ENCODE measurements at places on chromosomes 11 and 22. TPM values are rescaled to one million over a fixed set of nuclear protein-coding genes. Genes with fewer than 3 reads are reported as not detected.

DNA sequence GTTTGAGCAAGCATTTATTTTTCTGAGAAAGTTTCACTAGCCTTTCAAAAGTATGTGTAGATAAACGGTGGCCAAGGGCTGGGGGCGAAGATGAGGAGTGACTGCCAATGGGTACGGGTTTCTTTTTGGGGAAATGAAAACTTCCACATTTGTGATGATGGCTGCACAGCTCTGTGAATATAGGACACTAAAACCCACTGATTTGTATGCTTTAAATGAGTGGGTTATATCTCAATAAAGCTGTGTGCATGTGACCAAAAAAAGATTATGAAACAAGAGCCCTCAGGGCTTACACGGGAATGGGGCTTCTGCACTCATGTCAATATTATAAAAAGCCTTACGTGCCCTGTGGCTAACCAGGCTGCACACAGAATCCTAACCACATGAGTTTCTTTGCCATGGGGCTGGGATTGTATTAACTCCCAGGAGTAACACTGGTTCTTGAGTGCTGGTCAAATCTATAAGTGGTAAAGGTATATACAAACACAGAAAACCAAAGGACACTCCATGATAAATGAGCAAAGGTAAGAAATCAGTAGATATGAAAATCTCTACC lies 31.3 kb downstream of the ABCC8 start:
- no peak overlapping the region for H3K27ac ChIP-seq
- H3K4me1 ChIP-seq = no peaks in the 10 kb centered on the region
- H3K27me3 ChIP-seq = peaks cover 48% of the 10 kb centered on the region
- no peak for DNase-seq

DNA sequence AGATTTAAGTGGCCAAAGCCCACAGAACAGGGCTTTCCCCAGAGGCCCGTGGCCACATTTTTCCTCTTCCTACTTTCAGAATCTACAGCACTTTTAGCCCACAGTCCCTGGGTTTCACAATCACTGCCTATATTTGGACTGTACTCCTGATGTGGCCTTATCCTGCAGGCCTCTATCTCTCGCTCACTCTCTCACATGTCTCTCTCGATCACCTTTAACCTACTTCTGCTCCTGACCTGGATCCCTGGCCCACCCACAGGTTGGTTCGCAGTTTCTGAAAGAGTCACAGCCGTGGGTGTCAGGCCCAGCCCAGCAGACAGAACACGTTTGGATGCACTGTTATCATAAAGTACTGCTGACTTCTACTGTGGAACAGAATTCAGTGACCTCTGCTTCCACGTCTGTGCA lies 55.5 kb downstream of the LARGE1 start:
- H3K4me3 ChIP-seq = no peak overlapping the region
- no peak for DNase-seq
- peaks cover 3% of the 10 kb centered on the region for H3K4me1 ChIP-seq
- no peaks in the 10 kb centered on the region for H3K27me3 ChIP-seq
- no peaks in the 10 kb centered on the region for H3K36me3 ChIP-seq

- H3K36me3 ChIP-seq = peaks cover 20% of the 10 kb centered on the region
- H3K27me3 ChIP-seq = no peaks in the 10 kb centered on the region
- DNase-seq = no peak
- H3K4me1 ChIP-seq = no peaks in the 10 kb centered on the region
These were observed 8.7 kb downstream of the DRAP1 start for GRCh38 chr11:65927904-65928397.

DNA sequence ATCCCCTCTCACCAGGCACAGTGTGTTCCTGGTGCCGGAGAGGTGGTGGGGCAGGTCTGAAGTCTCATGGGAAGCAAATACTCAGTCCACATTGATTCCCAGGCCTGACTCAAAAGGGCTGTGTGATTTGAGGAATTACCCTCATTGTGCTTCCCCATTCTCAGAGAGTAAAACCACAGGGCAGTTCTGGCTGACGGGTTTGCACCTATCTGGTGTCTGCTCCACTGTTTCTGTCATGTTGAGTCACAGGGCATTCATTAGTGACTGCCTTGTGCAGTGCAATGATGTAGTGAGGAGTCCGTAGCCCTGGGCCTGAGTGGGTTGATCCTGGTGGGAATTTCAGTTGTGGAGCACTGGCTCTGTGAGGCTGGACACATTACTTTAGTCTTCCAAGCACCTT lies 85.2 kb upstream of the ARHGAP20 start:
- H3K4me1 ChIP-seq = no peaks in the 10 kb centered on the region
- no peak for DNase-seq
- H3K36me3 ChIP-seq = no peaks in the 10 kb centered on the region
- H3K27me3 ChIP-seq = no peaks in the 10 kb centered on the region
- H3K27ac ChIP-seq = no peak overlapping the region

GRCh38 chr22:31630331-31631329 lies 31.4 kb downstream of the PISD start:
- H3K27ac ChIP-seq = peak overlapping the region; percentile 83
- peaks cover 35% of the 10 kb centered on the region for H3K4me1 ChIP-seq
- no peaks in the 10 kb centered on the region for H3K27me3 ChIP-seq

DNA sequence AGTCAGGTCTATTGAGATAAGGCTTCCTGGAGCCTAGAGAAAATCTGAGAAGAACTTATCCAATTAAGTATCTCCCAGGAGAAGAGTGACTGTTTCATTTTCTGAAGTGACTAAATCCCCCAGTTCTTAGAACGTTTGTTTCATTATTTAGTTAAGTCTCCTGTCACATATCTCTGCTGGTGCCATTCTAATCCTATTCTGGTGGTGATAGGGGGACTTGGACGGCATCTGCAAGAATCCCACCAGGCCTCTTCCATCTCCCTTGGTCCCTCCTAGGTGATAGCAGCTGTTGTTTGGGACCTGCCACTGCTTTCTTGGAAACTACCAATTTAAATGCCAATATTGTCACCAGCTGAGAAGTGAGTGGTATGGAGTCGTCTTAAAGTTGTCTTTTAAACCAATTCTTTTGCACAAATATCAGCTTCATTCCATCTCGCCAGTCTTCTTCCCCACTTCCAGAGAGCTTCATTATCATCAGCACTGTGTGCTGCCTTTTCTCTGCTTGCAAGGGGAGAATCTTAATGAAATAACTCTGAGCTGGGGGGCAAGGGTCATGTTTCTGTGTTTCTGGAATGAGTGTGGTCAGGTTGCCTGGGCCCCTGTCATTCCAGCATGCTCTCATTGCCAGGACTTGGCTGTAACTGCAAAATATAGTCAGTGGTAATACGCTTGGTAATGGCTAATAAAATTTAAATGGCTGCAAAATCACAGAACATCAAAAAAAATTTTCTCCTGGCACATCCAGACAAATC lies 104.8 kb downstream of the LDLRAD3 start:
- no peak for DNase-seq
- no peaks in the 10 kb centered on the region for H3K4me1 ChIP-seq
- H3K27ac ChIP-seq = no peak overlapping the region
- no peak overlapping the region for H3K4me3 ChIP-seq
- H3K36me3 ChIP-seq = no peaks in the 10 kb centered on the region
- no peaks in the 10 kb centered on the region for H3K27me3 ChIP-seq

DNA sequence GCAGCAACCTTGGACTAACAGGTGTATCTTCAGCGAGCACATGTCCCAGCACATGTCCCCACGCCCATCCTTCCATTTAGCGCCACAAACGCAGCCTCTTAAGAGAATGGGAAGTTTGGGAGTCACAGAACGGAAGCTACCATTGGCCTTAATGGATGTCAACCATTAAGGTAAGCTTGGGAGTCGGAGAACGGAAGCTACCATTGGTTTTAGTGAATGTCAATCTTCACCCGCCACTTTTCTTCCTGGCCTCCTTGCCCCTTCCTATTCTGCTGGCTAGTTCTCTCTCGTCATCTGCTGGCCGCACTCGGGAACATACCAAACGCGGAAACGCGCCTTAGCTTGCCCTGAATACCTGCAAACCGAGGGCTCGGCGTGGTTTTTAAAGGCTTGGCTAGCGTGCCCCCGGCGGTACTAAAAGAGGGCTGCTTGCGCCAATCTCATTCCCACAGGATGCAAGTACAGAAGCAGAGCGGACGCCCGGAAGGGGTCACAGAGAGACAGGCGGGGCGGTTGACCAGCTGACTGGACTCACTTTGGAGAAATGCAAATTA lies 24.3 kb downstream of the GLYATL1 start:
- DNase-seq = no peak
- H3K27me3 ChIP-seq = no peaks in the 10 kb centered on the region
- H3K4me3 ChIP-seq = peak overlapping the region; percentile 28
- no peak overlapping the region for H3K27ac ChIP-seq

GRCh38 chr11:132439711-132440255 lies 1069.4 kb downstream of the NTM start:
- no peaks in the 10 kb centered on the region for H3K4me1 ChIP-seq
- no peaks in the 10 kb centered on the region for H3K27me3 ChIP-seq
- H3K36me3 ChIP-seq = no peaks in the 10 kb centered on the region
- no peak overlapping the region for H3K27ac ChIP-seq

DNA sequence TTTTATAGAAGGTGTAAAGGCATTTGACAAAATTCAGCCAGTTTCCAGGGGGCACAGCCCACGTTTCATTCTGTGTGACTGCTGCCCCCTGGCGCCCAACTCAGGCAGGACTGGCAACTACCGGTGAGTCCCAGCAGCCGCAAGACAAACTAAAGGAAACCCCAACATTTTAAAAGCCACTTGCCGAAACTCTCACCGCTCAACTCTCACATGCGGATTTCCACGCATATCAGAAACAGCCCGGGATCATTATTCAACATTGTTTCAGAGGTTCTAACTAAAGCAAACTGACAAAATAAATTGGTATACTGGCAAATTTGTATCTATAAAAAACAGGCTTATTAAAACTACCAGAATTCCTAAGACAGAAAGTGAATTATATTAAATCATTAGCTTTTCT lies 48.2 kb downstream of the MORC2 start:
- no peak for DNase-seq
- H3K27ac ChIP-seq = no peak overlapping the region
- no peaks in the 10 kb centered on the region for H3K27me3 ChIP-seq
- peaks cover 16% of the 10 kb centered on the region for H3K36me3 ChIP-seq
- peaks cover 21% of the 10 kb centered on the region for H3K4me1 ChIP-seq

- H3K27ac ChIP-seq = no peak overlapping the region
- no peaks in the 10 kb centered on the region for H3K4me1 ChIP-seq
- H3K4me3 ChIP-seq = no peak overlapping the region
These were observed 802.8 kb downstream of the BRD1 start for GRCh38 chr22:49024775-49025440.

DNA sequence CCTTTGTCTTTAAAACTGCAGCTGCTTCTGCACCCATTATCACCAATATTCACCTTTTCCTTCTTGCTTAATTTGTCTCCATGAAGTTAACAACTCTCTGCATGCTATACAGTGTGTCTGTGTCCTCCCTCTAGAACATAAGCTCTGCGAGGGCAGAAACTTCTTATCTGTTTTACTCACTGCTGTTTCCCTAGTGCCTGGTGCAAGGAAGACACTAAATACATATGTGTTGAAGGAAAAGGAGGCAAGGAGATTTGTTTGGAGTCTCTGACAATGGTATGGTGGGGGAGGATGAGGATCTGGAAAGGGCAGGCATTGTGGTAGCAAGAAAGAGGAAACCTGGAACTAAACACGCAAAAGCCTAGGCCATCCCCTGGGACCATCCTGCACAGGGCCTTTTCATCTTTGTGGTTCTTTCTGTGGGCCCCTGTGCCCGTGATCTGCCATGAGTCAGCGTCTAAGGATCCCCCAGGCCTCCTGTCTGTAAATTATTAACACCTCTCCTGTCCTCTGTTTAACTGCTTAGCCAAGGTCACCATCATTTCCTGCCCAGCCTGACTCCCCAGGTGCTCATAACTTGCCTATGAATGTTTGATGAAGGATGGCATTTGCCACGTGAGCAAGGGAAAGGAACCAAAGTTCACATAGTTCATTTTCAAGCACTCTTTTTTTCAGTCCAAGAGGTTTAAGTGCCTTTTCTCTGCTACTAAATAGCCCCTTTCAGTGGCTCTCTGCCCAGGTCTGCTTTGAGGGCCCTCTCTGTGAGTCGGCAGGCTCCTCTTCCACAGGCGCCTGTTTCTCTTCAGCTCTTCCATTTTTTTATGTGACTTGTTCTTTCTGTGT lies 131.1 kb downstream of the RASSF10 start:
- no peak overlapping the region for H3K27ac ChIP-seq
- no peaks in the 10 kb centered on the region for H3K4me1 ChIP-seq
- no peak overlapping the region for H3K4me3 ChIP-seq
- H3K27me3 ChIP-seq = no peaks in the 10 kb centered on the region
- DNase-seq = no peak
- H3K36me3 ChIP-seq = no peaks in the 10 kb centered on the region

- DNase-seq = no peak
- no peaks in the 10 kb centered on the region for H3K27me3 ChIP-seq
- H3K36me3 ChIP-seq = peaks cover 61% of the 10 kb centered on the region
- no peak overlapping the region for H3K27ac ChIP-seq
These were observed 9.5 kb downstream of the PCNX3 start for GRCh38 chr11:65624931-65625627.

GRCh38 chr11:554428-555226 lies 5.9 kb downstream of the LMNTD2 start:
- H3K27me3 ChIP-seq = no peaks in the 10 kb centered on the region
- no peaks in the 10 kb centered on the region for H3K36me3 ChIP-seq
- H3K4me1 ChIP-seq = peaks cover 20% of the 10 kb centered on the region
- no peak overlapping the region for H3K27ac ChIP-seq
- peak overlapping the region; percentile 27 for H3K4me3 ChIP-seq

DNA sequence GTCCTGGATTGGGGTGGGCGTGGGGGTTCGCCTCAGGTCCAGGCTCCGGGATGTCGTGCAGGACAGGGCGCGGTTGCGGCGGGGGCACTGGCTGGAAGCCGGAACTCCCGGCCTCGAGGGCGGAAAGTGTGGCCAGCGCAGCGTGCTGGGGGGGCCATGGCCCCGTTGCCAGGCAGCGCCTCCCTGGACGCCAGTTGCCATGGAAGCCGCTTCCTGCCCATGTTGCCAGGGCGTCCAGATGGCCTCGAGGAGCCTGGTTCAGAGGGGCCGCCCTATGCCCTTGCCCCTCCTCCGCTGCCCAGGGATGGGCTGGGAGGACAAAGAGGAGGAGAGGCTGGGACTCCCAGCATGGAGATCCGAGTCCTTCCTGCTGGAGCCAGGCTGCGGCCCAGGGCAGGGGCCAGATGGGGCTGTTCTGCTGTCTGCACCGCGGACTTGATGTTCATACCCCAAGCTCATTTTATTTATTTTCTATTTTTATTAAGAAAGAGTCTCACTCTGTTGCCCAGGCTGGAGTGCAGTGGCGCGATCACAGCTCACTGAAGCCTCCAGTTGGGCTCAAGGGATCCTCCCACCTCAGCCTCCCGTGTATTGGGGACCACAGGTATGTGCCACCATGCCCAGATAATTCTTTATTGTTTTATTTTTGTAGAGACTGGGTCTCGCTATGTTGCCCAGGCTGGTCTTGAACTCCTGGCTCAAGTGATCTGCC lies 4.6 kb upstream of the CCDC188 start:
- H3K27ac ChIP-seq = no peak overlapping the region
- no peaks in the 10 kb centered on the region for H3K27me3 ChIP-seq
- H3K4me3 ChIP-seq = peak overlapping the region; percentile 22
- H3K36me3 ChIP-seq = no peaks in the 10 kb centered on the region
- no peaks in the 10 kb centered on the region for H3K4me1 ChIP-seq
- no peak for DNase-seq

Gene CDC42EP2
- total RNA-seq = 0.76 TPM

Gene SOX6
- 7.8 TPM for total RNA-seq

Gene LRRC56
- total RNA-seq = 1.5 TPM

Gene PRG3
- not detected for total RNA-seq

Gene CDON
- 2.5 TPM for total RNA-seq

Gene OR51B5
- total RNA-seq = 0.57 TPM

Data from esophagus squamous epithelium (tissue), 5 donors.